NCI-H524 (cell line): ENCODE measurements at places on chromosomes 1 and 21.
A peak's percentile ranks its signal among the peaks of the same experiment; 100 is the strongest.

DNA sequence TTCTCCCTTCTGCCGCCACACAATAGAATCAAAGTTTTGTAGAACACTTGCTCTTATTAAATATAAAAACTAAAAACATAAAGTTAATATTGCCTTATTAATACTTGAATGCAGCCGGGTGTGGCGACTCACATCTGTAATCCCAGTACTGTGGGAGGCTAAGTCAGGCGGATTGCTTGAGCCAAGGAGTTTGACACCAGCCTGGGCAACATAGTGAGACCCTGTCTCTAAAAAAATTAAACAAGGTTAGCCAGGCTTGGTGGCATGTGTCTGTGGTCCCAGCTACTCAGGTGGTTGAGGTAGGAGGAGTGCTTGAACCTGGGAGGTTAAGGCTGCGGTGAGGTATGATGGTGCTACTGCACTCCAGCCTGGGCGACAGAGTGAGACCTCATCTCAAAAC, 13.2 kb upstream of the HHAT start:
- no peak for DNase-seq

DNA sequence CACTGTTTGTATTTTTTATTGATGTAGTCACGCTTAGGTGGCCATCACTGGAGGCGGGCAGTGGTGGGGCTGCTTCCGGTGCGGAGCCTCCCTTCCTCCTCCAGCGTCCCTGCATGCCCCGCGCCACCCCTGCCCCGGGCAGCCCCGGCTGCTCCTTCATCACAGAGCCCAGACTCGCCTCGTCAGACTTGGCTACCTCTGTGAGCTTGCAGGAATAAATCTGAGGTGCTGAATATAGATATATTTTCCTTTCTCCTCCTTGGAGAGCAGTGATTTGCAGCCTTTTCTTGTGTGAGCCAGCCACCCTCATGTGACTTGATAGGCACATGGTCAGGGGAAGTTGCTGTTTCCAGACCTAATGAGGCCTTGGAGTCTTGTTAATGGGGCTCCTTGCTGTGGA, 412.7 kb upstream of the VAMP3 start:
- no peak for DNase-seq

DNA sequence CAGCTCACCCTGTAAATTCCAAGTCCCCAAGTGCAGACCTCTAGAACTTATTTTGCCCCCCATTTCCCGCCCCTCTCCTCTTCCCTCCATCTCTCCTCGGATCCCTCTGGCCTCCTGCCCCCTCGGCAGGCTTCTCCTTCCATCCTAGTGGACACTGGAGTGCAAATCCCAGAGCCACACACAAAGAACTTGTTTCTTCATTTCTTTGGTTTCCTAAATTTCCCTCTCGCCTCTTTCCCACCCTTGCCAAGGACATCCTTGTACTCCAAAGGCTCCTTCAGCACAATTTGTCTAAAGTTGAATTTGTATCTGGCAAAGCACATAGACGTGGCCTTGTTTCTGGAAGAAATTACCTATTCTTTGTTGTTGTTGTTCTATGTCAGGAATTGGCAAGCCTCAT, 17.5 kb downstream of the UMODL1 start:
- no peak for DNase-seq

GRCh38 chr1:61638911-61639605, 85.9 kb downstream of the TM2D1 start:
- DNase-seq, result no peak

- DNase-seq, result no peak
Measured at GRCh38 chr21:40356644-40357043, 489.4 kb downstream of the PCP4 start.

- DNase-seq, result no peak
Measured at GRCh38 chr1:205073511-205073910, 10.7 kb downstream of the TMEM81 start.

- no peak for DNase-seq
Measured at GRCh38 chr21:31869750-31870149, 3.1 kb upstream of the HUNK start.

DNA sequence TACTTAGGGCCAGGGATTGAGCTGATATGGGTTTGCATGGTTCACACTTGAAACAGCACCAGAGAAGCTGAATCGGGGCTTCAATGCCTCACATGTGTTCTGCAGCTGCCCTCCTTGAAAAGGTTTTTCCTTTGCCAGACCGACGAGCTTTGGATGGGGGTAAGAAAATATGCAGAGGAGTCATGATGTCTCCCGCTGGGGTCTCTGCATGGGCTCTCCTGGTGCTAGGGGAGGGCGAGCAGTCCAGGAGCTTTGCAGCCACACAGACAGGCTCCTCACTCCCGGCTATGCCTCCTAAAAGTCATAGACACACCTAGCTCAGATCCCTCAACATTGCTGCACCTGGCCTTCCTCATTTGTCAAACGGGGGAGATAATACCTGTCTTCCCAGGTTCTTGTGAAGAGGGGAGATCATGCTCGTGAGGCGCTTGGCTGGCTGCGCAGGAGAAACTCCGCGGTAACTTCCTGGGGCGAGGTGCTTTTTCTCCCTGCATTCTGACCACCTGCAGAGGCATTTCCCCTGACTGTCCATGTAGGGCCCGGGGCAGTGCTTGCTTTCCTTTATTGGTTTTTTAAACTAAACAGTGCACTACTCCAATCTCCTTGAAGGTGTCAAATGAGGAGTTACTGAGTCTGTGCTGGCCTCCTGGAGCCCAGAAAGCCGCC, 112.4 kb downstream of the PLXNA2 start:
- no peak for DNase-seq

DNA sequence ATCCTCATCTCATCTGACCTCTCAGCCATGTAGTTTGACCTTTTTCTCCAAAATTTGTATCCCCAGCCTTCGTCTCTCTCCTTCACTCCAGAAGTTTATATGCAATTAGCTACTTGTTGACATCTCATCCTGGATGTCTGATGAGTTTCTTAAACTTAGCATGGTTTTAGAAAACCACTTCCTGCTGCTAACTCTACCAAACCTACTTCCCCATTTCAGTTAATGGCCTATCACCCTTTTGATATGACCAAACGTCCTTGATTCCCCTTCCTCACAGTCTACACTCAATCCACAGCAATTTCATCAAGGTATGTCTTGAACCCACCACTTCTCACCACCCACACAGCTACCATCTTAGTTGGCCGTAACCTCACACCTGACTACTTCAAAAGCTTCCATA, 121.9 kb downstream of the LRRC40 start:
- no peak for DNase-seq

GRCh38 chr1:4267381-4268261, 367.5 kb upstream of the C1orf174 start:
- DNase-seq, result no peak

DNA sequence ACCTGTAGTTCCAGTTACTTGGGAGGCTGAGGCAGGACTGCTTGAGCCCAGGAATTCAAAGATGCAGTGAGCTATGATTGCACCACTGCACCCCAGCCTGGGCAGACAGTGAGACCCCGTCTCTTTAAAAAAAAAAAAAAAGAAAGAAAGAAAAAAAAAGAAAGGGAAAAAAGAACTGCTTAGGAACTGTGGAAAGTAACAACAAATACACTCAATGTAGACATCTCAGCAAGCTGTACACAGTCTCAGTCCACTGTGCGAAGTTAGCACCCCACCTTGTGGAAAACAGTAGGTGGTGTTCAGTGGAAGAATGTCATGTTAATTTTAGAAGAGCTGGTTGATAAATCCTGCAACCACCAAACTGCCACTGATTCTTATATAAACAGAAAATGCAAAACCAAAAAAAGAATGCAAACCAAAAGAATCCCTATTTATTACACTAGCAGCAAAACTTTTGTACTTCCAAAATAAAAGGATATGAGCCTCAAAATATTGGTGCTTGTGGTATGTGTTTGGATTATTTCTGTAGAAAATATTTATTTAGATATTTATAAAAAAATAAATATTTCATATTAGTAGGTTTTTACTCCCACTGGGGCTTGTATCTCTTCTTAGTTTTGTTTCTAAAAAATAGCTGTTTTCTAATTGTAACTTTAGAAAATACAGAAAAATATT, 31.1 kb downstream of the ALG14 start:
- DNase-seq, result peak; percentile 57
